ENCODE measurements at places on chromosomes 4 and X.

GRCh38 chr4:79650217-79650616 is 242.2 kb upstream of the GK2 start:
- DNase-seq, result no peak

GRCh38 chr4:69518102-69518501 is 22.4 kb upstream of the UGT2B4 start:
- DNase-seq, result no peak

- no peak for DNase-seq
Observed at GRCh38 chrX:16788477-16788876, 2.2 kb downstream of the TXLNG start.

- DNase-seq, result no peak
Observed at GRCh38 chrX:125295337-125295736, 24.3 kb upstream of the TEX13C start.

GRCh38 chrX:97030463-97030862 is 146.8 kb downstream of the RPA4 start:
- no peak for DNase-seq

- DNase-seq, result no peak
Observed at GRCh38 chr4:176478076-176478475, 158.3 kb downstream of the SPCS3 start.

DNA sequence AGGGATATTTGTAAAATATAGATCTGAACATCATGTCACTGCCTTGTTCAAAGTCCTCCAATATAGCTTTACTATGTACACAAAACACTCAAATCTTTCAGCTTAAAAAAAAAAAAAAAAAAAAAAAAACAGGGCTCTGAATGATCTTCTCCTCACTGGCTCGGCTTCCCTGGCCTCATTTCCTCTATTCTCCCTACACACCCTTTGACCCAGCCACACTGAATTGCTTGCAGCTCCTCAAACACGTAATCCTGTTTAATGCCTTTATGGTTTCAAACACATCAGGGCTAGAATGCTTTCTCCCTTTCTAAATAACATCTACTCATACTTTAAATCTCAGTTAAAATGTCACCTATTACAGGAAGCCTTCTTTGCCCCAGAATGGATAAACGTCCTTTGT is 60.8 kb downstream of the MTMR8 start:
- no peak for DNase-seq

DNA sequence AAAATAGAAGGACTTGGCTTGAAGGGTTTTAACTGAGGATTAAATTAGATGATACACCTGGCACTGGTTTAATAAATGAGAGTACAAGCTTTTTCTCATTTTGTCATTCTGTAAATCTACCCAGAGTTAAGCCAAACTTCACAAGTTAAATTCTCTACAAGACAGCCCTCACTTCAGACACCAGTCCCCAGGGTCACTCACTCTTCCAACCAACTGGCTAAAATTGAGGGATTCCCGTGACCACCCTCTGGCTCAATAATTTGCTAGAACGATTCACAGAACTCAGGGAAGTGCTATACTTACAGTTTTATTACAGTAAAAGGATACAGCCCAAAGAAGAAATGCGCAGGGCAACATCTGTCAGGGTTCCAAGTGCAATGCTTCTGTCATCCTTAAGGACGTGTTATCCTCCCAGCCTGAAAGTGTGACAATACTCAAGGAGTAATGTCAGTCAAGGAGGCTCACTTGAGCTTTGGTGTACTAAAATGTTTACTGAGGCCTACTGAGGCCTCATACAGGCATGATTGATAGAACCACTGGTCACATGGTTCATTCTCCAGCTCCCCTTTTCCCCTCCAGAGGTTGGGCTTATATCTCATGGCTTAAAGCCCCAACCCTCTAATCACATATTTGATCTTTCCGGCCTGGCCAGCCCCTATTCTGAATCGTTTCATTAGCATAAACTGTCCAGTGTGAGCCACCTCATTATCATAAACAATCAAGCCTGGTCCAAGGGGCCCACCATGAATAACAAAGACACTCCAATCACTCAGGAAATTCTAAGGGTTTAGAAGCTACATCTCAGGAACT is 9.6 kb upstream of the TMSB4X start:
- DNase-seq, result no peak

DNA sequence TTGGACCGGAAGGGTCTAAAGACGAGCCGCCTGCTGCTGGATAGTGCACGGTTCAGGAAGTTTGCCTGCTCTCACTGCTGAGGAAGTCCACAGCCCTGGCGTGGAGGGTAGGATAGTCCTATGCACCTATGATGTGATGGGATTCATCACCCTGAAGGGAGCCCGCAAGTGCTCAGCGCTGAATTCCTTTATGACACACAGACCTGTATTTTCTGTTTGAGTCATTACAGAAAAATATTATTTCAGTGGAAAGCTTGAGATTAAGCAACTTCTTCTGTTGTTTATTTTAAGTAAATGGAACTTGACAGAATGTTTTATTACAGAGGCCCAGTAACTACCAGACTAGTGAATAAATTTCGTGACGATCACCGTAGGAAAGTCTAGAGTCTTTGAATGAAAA is 123.2 kb downstream of the TRIML1 start:
- no peak for DNase-seq

DNA sequence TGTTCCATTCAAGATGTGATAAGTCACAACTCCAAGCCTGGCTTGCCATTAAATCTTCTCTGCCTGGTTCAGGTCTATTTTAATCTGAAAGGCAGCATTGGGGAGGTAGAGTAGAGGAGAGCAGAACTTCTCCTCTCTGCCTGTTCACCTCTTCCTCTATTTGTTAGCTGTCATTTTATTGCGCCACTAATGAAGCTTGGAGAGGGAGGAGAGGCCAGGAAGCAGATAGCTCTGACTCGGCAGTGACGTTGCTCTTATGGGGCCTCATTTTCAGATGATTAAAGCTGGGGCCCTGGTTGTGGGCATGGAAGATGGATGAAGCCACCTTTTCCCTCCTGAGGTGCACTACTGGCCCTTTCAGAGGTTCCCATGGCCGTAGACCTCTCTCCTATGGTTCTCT is 207.3 kb downstream of the MID1IP1 start:
- no peak for DNase-seq

DNA sequence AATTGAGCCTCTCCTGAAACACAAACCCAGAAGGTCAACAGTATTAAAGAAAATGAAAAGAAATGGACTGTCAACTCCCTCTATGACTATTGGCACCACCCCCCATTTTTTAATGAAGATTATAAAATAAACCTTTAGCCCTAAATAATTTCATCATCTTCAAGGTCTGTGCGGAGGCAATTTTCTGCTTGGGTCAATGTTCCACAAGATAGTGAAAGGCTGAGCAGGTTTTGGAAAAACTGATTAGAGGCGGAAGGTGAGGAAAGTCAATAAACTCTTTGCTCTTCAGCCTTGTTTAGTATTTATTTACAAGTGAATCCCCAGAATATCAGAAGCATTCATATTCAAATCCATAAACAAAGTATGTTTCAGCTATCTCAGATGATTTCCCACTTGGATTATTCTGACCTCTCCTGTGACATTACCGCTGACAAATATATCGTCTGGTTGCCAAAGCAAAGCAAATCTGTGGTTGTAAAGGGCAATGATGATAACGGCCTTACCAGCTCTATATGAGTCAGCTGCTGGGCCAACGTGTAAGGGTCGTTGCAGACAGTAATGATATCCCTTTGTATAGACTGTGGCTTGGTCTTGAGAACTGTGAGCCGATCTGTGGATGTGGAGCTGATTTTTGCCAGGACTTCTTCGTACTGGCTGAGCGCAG is 24.0 kb downstream of the RASGEF1B start:
- no peak for DNase-seq

GRCh38 chrX:154056770-154057241 is 37.1 kb upstream of the IRAK1 start:
- no peak for DNase-seq

- DNase-seq, result peak; percentile 17
Observed at GRCh38 chrX:112643721-112644120, 36.0 kb downstream of the LHFPL1 start.

GRCh38 chr4:115076691-115077090 is 36.7 kb downstream of the NDST4 start:
- no peak for DNase-seq

- DNase-seq, result no peak
Observed at GRCh38 chrX:14050709-14051108, 21.0 kb upstream of the GEMIN8 start.

GRCh38 chr4:177718514-177718913 is 276.3 kb upstream of the AGA start:
- no peak for DNase-seq

- no peak for DNase-seq
Observed at GRCh38 chr4:30847167-30847566, 127.0 kb downstream of the PCDH7 start.

GRCh38 chr4:169677150-169677748 is 56.9 kb downstream of the CLCN3 start:
- DNase-seq, result no peak

DNA sequence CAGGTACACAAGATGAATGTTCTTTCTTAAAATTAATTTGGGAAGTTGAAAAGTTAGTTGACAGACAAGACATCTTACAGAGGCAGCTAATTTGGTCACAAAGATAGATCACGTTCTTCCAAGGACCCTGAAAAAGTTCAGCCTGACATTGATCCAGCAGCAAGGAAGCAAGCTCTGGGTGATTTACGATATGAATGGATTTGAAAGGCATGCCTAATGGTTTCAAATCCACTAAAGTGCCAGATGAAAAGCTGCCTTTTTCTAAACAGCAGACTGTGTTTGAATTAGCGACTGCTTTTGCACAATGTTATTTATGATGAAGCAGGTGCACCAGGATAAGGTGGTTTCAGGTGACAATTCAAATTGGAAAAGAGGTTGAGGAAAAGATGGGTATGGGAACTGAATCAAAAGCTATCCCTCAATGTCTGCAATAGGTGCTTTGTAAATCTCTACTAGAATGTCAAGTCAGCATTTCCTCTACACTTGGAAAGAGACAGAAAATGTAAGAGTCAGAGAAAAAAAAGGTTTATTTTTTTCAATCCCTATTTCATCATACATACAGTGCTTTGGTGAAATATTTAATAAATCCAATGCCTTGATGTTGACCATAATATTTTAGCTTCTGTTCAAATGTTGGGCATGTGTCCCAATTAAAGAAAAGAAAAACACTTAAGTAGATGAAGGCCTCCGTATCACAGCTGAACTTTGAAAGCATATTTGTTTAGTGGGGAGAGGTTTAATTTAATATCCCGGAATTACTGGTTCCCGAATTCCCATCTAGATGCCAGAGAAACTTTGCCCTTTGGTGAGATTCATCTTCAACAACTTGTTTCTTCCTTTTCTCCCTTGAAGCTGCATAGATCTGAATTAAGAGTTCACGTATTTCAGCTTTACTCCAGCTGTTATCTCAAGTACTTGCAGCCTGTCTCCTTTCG is 6.0 kb downstream of the RASGEF1B start:
- no peak for DNase-seq

- DNase-seq, result no peak
Observed at GRCh38 chr4:18635531-18635930, 614.0 kb upstream of the LCORL start.

DNA sequence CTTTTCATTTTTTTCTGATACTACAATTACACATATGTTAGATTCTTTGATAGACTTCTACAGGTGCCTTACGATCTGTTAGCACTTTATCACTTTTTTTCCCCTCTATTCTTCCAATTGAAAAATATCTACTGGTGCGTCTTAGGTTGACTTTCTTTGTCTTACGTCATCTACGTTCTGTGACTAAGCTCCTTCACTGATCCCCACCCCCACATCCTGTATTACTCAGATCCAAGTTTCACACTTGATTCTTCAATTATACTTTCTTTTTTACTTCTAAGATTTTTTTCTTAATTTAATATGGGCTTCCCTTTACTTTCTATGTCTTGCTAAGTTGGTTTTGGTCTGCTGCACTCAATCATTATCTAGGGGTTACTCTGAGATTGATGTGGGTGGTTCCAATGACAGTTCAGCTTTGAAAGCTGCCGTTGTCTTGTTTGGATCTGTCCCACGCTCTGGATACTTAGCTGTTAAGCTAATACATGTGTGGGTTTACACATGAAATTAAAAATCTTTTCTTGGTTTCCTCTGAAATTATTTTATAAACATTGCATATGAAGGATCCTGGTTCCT is 1321.1 kb downstream of the RAPGEF2 start:
- DNase-seq, result no peak

DNA sequence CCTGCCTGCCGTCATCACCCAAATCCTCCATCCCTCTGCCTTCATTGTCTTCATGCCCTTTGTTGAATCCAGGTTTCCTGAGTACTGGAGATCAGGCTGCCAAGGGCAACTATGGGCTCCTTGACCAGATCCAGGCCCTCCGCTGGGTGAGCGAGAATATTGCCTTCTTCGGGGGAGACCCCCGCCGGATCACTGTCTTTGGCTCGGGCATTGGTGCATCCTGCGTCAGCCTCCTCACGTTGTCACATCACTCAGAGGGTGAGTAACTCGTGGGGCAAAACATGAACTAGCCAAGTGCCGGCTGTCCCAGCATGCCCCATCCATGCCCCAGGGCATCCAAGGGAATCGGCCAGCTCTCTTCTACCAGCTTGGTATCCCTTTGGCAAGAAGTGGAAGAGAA is 19.4 kb downstream of the NLGN3 start:
- DNase-seq, result no peak

DNA sequence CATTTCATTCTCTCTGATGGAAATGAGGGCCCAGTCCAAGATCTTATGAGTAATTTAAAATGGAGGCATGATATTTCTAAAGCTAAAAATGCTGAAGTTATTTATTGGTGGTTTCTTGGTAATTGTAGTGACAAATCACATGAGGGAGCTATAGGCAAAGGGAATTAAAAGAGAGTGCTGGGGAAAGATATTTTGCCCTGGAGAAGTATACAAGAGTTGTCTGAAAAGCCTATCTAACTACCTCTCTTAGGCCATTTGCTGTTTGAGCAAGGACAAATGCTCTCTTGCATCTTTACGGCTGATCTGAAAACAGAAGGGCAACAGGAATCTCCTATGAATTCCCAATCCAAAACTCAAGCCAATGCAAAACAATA is 89.4 kb downstream of the FMR1NB start:
- no peak for DNase-seq

DNA sequence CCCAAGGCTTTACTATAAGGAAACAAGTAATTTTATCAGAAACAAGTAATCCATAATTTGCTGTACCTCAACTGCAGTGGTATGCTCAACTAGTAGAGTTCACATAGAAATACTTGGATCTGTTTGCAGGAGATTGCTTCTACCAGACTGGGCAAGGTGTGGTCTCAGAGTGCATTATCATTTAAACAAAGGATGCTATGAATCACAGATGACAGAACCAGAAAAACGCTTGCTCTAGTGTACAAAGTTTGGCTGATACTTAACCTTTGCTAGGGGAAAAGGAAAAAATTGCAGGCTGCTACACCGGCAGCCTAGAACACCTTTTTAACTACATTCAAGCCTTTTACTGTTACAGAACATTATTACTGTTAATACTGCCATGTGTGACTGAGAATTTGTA is 97.1 kb downstream of the ENOX2 start:
- no peak for DNase-seq

GRCh38 chrX:137195991-137196390 is 162.2 kb upstream of the GPR101 start:
- DNase-seq, result no peak

All from stimulated activated CD8-positive, alpha-beta memory T cell treated with anti-CD3 and anti-CD28 coated beads, Interleukin-7, amount 100 ng/mL, for 48 hours (primary cell).